Inflammatory macrophage (primary cell): ENCODE measurements at places on chromosomes 16 and 17.
A peak's percentile ranks its signal among the peaks of the same experiment; 100 is the strongest.

DNA sequence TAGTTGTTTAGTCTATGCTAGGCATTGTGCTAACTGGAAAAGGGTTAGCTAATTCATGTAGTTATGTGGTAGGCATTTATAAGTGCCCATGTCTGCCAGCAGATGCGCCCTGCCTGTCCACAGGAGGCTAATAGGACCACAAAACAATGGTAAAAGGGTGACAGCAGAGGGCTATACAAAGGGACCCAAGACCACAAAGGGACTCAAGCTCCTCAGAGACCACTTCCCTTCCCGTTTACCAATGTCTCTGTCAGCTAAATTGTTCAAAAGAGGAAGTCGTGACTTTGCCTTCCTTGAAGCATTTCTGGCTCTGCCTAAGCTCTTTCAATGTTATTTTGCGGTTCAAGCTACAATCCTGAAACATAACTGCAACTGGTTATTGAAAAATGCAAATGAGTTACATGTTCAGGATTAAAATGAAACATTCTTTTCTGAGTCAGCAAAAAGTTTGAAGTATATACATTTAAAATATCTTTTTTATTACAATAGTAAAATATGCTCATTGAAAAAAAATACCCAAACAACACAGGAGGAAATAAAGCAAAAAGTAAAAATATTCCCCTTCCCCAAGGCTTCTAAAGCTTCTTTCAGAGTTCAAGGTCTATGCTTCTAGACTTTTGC lies 149.2 kb downstream of the MAF start:
- peak; percentile 82 for DNase-seq

DNA sequence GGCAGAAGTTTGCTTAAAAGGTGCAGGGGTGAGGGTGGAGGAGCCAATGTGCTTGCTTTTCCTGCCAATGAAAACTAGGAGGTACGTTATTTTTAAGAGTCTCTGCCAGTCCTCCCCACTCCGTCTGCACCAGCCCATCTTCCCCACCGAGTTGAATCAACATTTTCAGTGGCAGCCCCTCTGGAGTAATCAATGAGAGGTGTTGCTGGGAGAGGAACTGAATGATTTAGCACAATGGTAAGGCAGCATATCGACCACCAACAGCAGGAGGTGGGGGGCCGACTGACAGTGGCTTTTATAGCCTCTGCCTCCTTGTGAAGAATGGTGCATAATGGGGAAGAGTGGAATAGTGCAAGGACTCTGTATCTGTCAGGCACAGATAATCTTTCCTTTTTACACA lies 1465.0 kb upstream of the GOT2 start:
- DNase-seq, result no peak

- peak; percentile 86 for DNase-seq
Measured at GRCh38 chr17:31313982-31314781, at the start of gene EVI2B. TSS of gene EVI2B (minus strand) at chr17:31314054. CDS start at chr17:31305609, 8,445 bp downstream.

DNA sequence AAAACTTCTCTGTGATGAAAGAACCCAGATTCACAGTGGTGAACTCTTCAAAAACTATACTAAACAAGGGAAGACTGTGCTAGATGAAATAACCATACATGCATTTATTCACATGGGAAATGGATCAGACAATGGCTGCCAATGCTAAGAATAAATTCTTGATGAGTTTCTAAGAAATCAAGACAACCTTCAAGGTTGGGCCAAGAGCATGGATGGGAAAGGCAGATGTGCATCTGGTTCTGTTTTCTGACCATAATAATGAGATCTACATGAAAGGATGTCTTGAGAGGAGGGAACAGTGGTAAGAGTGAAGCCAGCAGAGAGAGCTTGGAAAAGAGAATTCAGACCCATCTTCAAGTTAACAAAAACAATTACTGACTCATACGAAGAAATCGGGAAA lies 31.4 kb downstream of the ANKRD11 start:
- DNase-seq, result no peak

DNA sequence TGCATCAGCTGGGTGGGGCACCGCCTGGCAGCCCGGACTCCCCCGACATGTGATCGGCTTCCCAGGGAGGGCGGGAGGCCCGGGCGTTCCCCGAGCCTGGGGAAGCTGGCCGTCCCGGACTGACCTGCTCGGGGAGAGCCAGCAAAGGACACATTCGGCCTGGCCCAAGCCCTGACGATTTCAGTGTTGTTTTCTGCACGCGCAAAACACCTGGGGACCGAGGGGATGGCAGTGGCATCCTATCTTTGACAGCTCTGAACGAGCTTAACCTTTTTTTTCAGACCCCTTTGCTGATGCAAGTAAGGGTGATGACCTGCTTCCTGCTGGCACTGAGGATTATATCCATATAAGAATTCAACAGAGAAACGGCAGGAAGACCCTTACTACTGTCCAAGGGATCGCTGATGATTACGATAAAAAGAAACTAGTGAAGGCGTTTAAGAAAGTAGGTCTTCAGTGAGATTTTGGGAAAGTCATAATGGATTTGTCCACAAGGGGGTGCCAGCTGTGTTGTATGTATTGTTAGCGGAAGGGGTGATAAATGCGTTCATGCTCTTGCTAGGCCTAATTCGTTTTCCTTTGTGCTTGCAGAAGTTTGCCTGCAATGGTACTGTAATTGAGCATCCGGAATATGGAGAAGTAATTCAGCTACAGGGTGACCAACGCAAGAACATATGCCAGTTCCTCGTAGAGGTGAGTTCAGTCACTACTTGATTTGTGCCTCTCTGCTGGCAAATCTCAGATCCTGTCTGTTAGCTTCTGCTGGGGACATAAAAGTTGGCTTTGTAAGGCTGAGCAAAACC lies 1.0 kb downstream of the EIF1 start:
- DNase-seq, result peak; percentile 79

DNA sequence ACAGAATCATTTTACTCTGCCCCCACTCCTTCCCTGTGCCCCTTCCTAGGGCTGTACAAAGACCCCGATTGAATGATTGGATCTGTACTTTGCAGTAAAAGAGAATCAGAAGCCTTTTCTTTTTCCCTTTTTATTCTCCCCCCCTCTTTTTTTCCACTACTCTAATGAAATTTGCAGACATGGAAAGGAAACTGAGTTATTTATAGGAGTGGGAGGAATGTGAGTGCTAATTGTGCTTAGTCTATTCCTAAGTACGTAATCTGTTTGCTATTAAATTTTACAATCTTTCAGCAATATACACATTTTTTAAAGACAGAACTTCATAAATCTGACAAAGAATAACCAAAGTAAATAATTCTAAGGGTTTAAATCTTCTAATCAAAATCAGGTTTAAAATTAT lies 314.3 kb downstream of the MAP2K6 start:
- no peak for DNase-seq

GRCh38 chr17:78027121-78027520 lies 68.6 kb downstream of the TNRC6C start:
- DNase-seq, result no peak

- DNase-seq, result no peak
Measured at GRCh38 chr17:33113991-33114370, 122.3 kb downstream of the SPACA3 start.

DNA sequence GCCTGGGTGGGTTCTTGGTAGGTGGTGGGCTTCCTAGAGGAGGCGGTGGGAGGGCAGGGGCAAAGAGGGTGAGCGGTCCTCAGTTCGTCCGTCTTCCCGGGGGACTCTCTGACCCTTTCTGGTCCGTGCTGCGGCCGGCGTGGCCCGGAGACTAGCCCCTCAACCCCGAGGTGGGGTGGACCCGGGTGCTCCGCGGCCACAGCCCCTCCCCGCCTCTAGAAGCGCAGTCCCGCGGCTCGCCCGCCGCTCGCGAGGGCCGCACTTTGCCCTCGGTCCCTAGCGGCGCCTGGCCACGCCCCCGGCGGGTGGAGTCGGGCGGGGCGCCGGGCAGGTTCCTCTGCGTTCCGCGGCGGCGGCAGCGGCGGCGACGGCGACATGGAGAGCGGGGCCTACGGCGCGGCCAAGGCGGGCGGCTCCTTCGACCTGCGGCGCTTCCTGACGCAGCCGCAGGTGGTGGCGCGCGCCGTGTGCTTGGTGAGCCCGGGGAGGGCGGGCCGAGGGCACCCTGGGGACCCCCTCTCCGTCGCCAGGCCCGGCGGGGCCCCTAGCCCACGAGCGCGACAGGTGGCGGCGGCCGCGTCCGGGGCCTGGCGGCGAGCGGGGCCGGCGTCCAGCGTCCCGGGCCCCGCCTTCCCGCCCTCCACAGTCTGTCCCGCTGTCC lies at the start of gene SYNGR2:
TSS of gene SYNGR2 (plus strand) at position 340 of the 661 bp plus-strand sequence. CDS start at position 376, 36 bp downstream.
- DNase-seq, result peak; percentile 83

DNA sequence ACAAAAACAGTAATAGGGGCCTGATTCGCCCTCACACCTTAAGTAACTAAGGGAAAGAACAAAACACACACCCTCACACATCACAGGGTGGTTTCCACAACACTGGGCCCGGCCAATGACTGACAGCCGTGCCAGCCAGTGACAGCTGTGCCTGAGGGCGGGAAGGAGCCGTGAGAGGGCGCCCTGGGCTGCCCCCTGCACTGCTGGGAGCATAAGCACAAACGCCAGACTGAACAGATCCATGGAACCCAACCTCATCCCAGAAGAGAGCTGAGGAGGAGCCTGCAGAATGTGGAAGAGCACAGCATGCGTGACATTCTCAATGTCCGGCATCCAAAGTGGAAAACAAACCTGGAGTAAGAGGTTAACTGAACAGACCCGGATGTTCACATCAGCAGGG lies 16.0 kb downstream of the CSNK1D start:
- no peak for DNase-seq

GRCh38 chr17:57044976-57045867 lies 39.8 kb upstream of the AKAP1 start:
- DNase-seq, result peak; percentile 37

DNA sequence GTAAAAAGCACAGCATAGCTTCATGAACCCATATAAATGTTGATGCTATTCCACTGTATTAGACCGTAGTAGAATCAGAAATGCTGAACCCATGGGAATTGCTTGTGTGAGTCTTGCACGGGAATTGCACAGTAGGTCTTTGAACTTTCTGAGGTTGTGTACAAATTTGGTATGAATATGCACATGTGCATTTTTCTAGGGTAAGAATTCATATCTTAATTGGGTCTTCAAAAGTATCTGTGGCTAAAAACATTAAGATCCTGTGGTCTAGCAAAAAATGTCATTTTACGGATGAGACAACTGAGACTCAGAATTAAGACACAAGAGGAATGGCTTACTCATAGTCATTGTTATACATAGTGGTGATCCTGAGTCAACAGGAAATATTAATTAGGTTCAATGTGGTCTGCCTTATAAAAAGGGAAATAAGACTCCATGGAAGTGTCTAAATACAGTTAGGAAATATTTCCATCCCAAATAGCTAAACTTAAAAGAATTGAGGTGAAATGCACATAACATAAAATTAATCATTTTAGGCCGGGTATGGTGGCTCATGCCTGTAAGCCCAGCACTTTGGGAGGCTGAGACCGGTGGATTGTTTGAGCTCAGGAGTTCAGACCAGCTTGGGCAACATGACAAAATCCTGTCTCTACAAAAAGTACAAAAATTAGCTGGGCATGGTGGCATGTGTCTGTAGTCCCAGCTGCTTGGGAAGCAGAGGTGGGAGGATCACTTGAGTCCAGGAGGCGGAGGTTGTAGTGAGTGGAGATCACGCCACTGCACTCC lies 22.8 kb downstream of the TAOK1 start:
- DNase-seq, result peak; percentile 83

- peak; percentile 89 for DNase-seq
Measured at GRCh38 chr17:19306160-19307111, 56.1 kb downstream of the B9D1 start.

- no peak for DNase-seq
Measured at GRCh38 chr16:67773569-67774456, 32.5 kb downstream of the RANBP10 start.

DNA sequence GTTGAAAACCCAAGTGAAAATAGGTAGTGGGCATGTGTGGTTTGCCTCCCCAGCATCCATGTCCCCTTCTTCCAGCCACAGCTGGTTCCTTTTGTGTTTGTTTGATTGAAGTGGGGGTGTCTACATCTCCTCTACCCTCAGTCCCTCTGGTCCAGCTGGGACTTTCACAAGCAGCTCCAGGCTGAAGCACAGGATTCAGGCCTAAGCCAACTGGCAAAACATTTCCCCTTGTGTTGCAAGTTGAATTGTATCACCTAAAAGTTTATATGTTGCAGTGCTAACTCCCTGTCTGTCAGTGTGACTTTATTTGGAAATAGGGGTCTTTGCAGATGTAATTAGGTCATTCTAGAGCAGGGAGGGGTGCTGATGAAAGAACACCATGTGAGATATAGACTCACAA lies 205.9 kb upstream of the ASIC2 start:
- DNase-seq, result no peak

DNA sequence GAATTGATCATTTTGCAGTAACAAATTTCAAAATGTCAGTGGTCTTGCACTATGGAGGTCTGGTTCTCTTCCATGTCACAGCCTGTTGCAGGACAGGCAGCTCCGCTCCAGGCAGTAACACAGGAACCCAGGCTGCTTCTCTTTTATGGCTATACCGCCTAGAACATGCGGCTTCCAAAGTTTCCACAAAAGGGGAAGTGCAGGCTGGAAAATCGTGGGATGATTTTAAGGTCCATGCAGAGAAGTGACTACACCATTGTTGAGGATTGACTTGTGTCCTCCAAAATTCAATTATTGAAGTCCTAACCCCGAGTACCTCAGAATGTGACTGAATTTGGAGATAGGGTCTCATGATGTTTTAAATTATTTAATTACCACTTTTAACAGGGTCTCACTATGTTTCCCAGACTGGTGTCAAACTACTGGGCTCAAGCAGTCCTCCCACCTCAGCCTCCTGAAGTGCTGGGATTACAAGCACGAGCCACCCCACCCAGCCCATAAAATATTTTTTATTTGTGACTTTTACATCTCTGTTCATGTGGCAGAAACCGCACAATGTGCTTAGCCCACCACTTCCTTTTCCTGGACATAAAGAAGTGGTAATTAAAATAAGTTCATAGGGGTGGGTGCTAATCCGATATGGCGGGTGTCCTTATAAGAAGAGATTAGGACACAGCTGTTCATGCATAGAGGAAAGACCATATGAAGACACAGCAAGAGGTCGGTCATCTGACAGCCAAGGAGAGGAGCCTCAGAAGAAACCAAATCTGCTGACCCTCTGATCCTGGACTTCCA lies 279.2 kb upstream of the RPL38 start:
- peak; percentile 2 for DNase-seq

GRCh38 chr17:64496348-64496785 lies 487 bp downstream of the POLG2 start:
- DNase-seq, result no peak

GRCh38 chr17:1471911-1472821 lies 16.1 kb upstream of the CRK start:
- no peak for DNase-seq

GRCh38 chr16:85668676-85669424 lies 19.9 kb downstream of the GINS2 start:
- DNase-seq, result no peak

- DNase-seq, result no peak
Measured at GRCh38 chr16:11049396-11050059, 105.2 kb downstream of the CLEC16A start.

- no peak for DNase-seq
Measured at GRCh38 chr17:28086519-28086918, 44.0 kb downstream of the NLK start.

- DNase-seq, result no peak
Measured at GRCh38 chr16:68417711-68418301, 30.5 kb downstream of the SMPD3 start.
